ENCODE measurements at places on chromosomes 5 and 9. TPM values are rescaled to one million over a fixed set of nuclear protein-coding genes. Genes with fewer than 3 reads are reported as not detected.

- H3K27me3 ChIP-seq = no peaks in the 10 kb centered on the region
- H3K27ac ChIP-seq = no peak overlapping the region
- no peak for DNase-seq
- no peaks in the 10 kb centered on the region for H3K36me3 ChIP-seq
Measured at GRCh38 chr5:124935065-124935464, 188.6 kb upstream of the ZNF608 start.

DNA sequence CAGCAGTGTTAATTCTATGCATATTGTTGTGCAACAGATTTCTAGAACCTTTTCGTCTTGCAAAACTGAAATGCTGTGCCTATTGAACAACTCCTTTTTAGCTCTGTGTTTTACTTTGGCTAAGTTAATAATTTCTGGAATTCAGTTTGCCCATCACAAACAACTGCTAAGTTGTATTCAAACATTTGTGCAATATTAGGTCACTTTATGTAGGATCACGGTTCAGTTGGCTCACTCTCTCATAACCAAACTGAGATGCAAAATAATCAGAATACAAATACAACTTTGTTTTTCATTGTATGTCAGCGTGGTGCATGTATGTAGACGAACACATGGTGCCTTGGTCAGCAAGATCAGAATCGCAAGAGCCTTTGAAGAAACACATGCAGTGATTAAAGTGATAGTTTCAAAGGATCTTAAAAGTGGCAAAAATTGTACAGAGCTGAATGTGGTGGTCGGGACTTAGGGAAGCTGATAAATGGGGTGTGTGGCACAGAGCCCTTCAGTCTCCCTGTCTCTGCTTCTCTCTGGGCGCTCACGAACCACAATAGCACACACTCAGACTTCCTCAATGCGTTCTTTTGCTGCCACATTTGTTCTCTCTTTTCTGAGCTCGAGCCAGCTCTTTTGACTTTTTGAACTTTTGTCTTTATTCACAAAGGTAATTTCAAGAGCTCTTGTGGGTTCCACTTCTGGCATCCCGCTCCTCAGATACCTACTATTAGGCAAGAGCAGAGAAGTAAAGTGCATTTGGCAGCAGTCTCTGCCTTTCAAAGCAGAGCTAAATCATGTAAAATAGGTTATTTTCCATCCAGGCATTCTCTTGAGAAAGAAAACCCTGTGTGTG lies 112.4 kb upstream of the CTSL start:
- no peak for DNase-seq
- no peaks in the 10 kb centered on the region for H3K27me3 ChIP-seq
- H3K36me3 ChIP-seq = no peaks in the 10 kb centered on the region

DNA sequence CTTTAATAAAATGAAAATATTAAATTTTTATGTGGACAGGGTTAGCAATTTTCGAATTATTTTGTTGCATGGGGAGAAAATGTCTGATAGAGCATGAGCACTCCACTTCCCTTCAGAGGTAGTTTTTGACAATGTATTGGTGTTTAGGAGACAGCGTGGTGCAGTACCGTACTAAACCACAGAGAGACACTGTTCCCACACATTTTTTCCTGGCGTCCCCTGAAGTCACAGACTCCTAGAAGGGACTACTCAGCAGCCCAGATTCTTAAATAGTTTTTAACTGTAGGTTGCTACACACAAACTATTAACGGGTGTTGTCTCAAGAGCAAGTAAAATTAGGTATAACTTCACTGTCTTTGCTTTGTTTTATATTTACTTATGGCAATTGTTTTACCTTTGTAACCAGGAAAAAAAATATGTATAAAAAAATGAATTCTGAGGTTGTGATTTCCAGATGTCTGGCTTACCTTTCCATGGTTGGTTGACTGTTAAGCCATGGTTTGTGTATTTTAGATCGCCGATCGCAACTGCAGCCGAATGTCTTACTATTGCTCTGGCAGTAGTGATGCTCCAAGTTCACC lies 171.2 kb downstream of the DOCK8 start:
- no peaks in the 10 kb centered on the region for H3K36me3 ChIP-seq
- DNase-seq = no peak
- H3K4me3 ChIP-seq = no peak overlapping the region
- H3K27me3 ChIP-seq = no peaks in the 10 kb centered on the region
- no peaks in the 10 kb centered on the region for H3K4me1 ChIP-seq

- no peak for DNase-seq
- H3K4me3 ChIP-seq = no peak overlapping the region
- no peaks in the 10 kb centered on the region for H3K36me3 ChIP-seq
Measured at GRCh38 chr5:76938177-76938576, 14.7 kb upstream of the CRHBP start.

Gene SHOC1
- not detected for total RNA-seq

Gene AGTPBP1
- total RNA-seq = 72.4 TPM

DNA sequence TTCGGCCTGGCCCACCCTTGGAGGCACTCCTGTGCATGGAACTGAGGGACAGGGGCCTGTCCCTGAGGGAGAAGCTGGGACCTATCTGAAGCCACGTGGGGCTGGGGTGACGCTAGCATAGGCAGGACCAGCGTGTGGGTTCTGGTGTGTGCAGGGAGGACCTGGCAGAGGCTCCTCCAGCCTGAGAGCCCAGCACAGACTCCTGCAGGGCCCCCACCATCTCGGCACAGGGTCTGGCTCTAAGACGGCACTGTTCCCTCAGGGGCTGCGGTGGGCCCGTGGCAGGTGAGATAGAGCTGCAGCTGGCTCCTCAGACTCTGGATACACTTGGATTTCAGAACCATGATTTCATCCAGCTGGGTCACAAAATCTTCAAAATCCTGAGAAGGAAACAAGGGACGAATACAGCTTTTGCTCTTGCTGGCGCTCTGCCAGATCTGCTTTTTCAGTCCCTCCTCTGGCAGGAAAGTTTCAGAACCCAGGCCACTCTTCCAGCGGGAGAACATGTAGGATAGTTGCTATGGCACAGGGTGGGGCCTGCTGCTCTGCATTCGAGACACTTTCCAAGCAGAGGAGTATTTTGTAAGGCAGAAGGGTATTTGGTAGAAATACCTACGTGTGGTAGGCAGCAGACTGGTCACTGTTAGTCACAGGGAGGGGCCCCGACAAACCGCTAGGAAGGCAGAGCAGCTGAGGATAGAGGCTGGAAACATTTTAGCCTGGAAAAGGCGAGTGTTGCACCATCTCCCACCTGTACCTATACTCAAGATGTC lies 74.7 kb downstream of the KIF24 start:
- no peak overlapping the region for H3K4me3 ChIP-seq
- peaks cover 13% of the 10 kb centered on the region for H3K36me3 ChIP-seq
- DNase-seq = peak; percentile 64
- H3K27ac ChIP-seq = peak overlapping the region; percentile 63

Gene SIT1
- not detected for total RNA-seq

- H3K27me3 ChIP-seq = no peaks in the 10 kb centered on the region
- no peaks in the 10 kb centered on the region for H3K4me1 ChIP-seq
- H3K4me3 ChIP-seq = no peak overlapping the region
- no peak overlapping the region for H3K27ac ChIP-seq
- DNase-seq = no peak
Measured at GRCh38 chr9:73230251-73230650, 78.6 kb downstream of the ANXA1 start.

DNA sequence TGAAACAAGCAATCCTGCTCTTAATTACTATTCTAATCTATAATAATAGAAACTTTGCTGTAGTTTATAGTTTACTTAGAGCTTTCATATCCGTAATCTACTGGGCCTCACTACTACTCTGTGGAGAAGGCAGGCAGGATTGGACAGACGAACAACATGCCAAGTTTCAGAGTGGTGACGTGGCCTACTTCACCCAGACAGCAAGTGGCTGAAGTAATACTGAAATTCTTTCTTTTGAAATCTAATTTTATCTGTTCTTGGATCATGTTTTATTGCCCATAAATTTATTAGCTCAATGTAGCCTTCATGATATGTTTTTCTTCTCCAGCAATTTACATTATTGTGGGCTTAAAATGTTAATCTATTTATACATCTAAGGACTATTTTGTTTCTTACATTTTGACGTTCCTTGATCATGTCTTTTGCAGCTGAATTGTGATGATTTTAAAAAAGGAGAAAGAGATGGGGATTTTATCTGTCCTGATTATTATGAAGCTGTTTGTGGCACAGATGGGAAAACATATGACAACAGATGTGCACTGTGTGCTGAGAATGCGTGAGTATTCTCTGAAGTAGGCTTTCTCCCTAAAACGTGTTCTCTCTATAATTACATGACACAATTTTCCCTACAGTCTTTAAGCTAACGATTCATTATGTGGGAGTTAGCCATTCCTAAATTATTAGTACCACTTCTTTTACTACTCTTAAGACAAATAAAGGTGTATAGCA lies 22.4 kb downstream of the SPINK5 start:
- no peak for DNase-seq
- H3K27me3 ChIP-seq = no peaks in the 10 kb centered on the region
- no peak overlapping the region for H3K27ac ChIP-seq
- H3K36me3 ChIP-seq = no peaks in the 10 kb centered on the region
- no peaks in the 10 kb centered on the region for H3K4me1 ChIP-seq

GRCh38 chr5:27473307-27474046 lies 435.1 kb upstream of the CDH9 start:
- H3K4me1 ChIP-seq = no peaks in the 10 kb centered on the region
- no peak for DNase-seq
- H3K27ac ChIP-seq = no peak overlapping the region
- no peaks in the 10 kb centered on the region for H3K27me3 ChIP-seq
- H3K4me3 ChIP-seq = no peak overlapping the region

GRCh38 chr5:88673253-88674105 lies 209.5 kb downstream of the MEF2C start:
- H3K36me3 ChIP-seq = no peaks in the 10 kb centered on the region
- no peak overlapping the region for H3K27ac ChIP-seq
- H3K4me1 ChIP-seq = peaks cover 19% of the 10 kb centered on the region
- no peak for DNase-seq

GRCh38 chr9:12764150-12764549 lies 10.7 kb upstream of the LURAP1L start:
- H3K27me3 ChIP-seq = no peaks in the 10 kb centered on the region
- H3K27ac ChIP-seq = no peak overlapping the region
- H3K4me3 ChIP-seq = no peak overlapping the region

GRCh38 chr5:138737494-138738265 lies 15.5 kb upstream of the CTNNA1 start:
- H3K36me3 ChIP-seq = no peaks in the 10 kb centered on the region
- no peaks in the 10 kb centered on the region for H3K4me1 ChIP-seq
- H3K4me3 ChIP-seq = no peak overlapping the region
- no peaks in the 10 kb centered on the region for H3K27me3 ChIP-seq
- no peak overlapping the region for H3K27ac ChIP-seq

Gene FAM151B
- total RNA-seq = 1.3 TPM

Gene P4HA2
- total RNA-seq = 55.7 TPM

DNA sequence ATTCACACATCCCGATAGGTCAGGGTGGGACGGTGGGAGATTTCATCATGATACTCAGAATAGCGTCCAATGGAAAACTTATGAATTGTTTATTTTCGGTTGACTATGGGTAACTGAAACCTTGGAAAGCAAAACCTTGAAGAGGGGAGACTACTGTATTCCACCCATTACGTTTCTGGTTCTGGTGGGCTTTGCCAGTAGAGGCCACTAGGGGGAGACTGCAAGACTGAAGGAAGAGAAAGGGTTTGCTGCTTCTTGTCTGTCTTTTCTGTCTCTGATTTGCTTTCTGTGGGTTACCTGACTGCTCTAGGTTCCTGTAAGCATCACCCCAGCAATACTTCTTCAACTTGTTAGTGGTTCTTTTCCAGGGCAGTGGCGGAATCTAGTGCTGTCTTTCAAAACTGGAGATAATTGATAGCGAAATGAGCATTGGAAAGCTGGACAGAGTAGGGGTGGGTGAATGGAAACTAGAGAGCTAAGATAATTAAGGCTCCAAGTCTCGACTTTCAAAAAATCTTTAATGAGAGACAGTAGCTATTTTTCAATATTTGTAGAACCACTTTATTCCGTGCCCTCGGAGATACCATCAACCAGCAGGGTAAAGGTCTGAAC lies 27.0 kb downstream of the GRIN3A start:
- no peaks in the 10 kb centered on the region for H3K4me1 ChIP-seq
- no peaks in the 10 kb centered on the region for H3K36me3 ChIP-seq
- no peaks in the 10 kb centered on the region for H3K27me3 ChIP-seq
- no peak for DNase-seq
- no peak overlapping the region for H3K27ac ChIP-seq

Gene PCDHB5
- total RNA-seq = 4.0 TPM

Gene CTXN3
- total RNA-seq = not detected

Gene PCDHA9
- 0.08 TPM for total RNA-seq

DNA sequence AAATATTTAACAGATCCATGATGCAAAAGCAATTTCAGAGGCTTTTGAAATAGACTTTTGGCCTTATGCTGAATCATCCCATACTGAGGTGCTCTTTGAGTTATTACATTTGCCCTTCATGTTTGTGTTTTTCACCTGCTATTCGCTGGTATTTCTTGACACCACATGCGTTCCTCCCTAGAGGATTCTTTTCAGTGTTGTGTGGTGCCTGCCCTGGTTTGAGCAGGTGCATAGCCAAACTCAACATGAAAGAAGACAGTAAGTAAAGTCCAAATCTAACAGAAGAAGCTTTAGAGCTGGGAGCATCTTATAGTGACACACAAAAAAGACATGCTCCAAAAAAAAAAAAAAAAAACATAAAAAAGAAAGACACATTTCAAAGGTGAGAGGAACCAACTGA lies 796.3 kb downstream of the SEMA5A start:
- H3K27me3 ChIP-seq = no peaks in the 10 kb centered on the region
- no peak for DNase-seq
- H3K27ac ChIP-seq = no peak overlapping the region
- no peak overlapping the region for H3K4me3 ChIP-seq
- peaks cover 6% of the 10 kb centered on the region for H3K4me1 ChIP-seq
- no peaks in the 10 kb centered on the region for H3K36me3 ChIP-seq

DNA sequence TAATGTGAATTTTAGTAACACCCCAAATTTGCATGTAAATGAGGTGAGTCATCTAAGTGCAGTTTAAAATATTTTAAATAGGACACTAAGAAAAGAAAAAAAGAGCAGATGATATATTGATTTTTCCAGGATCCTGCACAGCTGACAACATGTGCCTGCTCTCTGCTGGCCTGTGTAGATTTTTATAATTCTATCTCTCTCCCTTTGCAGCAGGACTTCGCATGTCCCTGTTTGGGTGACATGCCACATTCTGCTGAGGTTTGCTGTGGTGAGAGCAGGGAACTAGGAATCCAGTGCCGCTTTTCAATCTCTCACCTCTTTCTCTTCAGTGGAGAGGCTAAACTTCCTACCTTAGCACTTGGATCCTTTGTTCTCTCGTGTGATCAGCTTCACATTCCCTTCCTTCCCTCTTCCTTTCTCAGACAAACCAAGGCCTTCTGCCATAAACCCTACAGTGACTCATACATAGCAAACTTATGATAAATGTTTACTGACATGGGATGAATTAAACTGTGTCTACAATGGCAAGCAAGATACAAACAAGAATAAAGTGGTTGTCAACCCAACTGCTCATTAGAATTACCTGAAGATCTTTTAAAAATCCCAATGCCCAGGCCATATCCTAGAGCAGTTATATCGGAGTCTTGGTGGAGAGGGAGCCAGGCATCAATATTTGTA lies 198.8 kb upstream of the EFNA5 start:
- no peak overlapping the region for H3K27ac ChIP-seq
- no peaks in the 10 kb centered on the region for H3K36me3 ChIP-seq
- DNase-seq = no peak
- no peaks in the 10 kb centered on the region for H3K4me1 ChIP-seq
- H3K4me3 ChIP-seq = no peak overlapping the region
- H3K27me3 ChIP-seq = no peaks in the 10 kb centered on the region
